ENCODE measurements at places on chromosomes 2 and 18.

- DNase-seq = no peak
Observed at GRCh38 chr18:68478246-68478645, 236.7 kb downstream of the TMX3 start.

GRCh38 chr2:120780402-120780801 lies 44.7 kb downstream of the GLI2 start:
- DNase-seq = no peak

DNA sequence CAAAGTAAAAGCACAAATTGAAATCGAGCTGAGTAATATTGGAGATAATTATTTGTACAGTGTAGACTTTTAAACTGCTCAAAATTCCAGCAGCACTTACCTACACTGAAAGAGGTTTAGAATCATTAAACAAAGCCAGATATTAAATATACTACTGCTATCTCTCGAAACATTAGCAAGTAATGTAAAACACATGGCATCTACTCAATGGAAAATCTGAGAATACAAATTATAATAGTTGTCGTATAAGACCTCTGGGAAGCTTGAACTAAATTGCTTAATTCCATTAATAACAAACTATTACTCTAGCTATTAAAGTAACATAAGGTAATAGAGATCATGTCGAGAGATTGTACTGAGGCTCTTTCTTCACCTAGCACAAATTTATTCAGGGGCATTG lies 108.9 kb downstream of the KLHL29 start:
- no peak for DNase-seq

DNA sequence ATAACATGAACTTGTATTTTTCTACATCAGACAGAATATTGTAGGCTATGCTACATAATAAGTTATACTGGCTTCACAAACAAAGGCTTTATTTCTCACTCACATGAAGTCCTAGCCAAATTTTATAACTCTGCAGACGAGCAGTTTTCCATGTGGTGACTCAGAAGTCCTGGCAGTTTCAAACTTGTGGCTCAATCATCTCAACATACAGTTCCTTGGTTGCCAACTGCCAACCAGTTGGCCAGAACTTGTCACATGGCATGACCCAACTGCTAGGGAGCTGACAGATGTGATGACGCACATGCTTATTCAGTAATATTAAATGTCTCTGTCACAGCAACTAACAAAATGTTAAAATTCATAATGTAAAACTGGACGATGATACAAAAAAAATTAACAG lies 63.8 kb upstream of the ZC3H15 start:
- no peak for DNase-seq

DNA sequence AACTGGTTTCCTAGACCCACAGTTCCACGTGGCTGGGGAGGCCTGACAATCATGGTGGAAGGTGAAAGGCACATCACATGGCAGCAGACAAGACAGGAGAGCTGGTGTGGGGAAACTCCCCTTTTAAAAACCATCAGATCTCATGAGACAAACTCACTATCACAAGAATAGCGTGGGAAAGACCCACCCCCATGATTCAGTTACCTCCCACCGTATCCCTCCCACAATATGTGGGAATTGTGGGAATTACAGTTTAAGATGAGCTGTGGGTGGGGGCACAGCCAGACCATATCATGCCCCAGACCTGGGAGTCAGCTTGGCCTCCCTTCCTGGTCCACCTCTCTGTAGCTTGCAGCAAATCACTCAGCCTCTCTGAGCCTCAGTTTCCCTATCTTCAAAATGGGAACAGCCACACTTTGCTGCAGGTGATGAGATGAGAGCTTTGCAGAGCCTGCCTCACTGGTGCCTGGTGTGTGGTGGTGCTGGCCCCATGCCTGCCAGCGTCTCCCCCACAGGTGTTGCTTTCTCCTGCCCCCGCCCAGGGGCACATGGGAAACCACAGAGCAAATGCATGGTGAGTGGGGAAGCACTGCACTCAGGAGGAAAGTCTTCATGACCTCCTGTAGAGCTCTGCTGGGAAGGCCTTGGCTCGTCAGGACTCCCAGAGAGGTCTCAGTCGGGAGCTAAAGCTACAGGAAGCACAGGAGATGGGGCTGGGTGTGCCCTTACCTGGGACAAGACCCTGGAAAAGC lies 31.1 kb downstream of the GREB1 start:
- no peak for DNase-seq

DNA sequence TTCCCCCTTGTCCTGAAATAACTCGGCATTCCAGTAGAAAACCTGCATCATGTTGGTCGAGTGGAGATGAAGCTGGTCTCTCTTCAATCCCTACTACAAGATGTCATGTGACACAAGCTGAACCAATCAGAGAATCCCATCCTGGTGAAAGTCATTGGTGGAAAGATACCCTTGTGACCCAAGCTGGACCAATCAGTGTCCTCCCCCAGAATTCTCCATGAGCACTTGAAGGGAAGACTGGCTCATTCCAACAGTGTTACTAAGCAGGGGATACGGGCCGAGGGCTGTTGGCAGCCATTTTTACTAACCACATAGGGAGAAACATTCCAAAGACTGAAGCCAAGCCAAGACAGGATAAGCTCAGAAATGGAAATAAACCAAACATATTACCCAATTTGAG lies 298.3 kb downstream of the ICOS start:
- DNase-seq = no peak
